ENCODE measurements at places on chromosomes 16 and 17.

GRCh38 chr17:78159575-78160158 is 8.7 kb upstream of the SYNGR2 start:
- no peak for DNase-seq

DNA sequence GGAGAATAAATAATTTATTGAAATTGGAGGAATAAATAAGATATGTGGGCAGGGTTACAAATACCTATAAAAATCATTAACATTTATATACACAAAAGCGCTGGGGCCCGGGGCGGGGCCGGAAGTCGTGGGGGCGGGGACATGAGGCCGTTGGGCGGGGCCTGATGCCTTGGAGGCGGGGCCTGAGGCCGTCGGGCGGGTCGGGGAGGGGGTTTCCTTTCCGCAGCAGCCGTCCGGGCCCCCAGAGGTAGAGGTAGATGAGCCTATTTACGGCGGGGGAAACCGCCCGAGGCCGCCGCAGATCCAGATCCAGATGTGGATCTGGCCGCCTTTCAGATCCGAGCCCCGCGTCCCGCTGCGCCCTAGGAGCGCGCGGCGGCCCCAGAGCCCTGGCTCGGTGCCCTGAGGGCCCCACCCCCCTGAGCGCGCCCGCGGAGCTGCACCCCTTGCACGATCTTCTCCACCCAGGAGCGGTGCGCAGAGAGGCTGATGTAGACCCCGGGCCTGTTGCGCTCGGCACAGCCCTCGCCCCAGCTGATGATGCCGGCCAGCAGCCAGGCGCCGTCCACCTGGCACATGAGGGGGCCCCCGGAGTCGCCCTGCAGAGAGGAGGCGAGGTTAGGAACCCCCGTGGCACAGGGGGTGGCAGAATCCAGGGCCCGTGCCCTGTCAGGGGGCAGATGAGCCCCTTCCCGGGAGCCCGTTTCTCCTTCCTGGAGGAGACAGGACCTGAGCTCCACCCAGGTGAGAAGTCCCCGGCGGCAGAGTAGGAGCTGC is 5.1 kb downstream of the PRSS22 start:
- no peak for DNase-seq

- no peak for DNase-seq
Measured at GRCh38 chr17:42751628-42752027, 6.8 kb upstream of the EZH1 start.

GRCh38 chr17:83089328-83090132 is 10.1 kb downstream of the METRNL start:
- DNase-seq, result no peak

DNA sequence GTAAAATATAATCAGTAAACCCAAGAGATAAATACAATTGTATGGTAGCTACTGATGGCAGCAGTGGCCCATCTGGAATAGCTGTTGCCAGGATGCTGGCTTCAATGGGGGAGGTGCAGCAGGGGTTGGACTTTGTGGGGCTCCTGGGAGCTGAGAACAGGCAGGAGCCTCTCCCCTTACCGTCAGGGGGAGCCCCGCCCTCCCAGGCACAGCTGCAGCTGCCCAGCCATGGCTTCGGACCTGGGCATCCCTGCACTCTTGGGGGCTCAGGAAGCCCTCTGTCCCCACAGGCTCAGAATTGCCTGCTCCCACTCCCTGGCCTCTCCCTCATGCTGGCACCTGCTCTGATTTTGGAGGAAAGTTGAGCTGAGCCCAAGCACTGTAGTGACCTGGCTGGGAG is 741.1 kb downstream of the CDH11 start:
- DNase-seq, result no peak

DNA sequence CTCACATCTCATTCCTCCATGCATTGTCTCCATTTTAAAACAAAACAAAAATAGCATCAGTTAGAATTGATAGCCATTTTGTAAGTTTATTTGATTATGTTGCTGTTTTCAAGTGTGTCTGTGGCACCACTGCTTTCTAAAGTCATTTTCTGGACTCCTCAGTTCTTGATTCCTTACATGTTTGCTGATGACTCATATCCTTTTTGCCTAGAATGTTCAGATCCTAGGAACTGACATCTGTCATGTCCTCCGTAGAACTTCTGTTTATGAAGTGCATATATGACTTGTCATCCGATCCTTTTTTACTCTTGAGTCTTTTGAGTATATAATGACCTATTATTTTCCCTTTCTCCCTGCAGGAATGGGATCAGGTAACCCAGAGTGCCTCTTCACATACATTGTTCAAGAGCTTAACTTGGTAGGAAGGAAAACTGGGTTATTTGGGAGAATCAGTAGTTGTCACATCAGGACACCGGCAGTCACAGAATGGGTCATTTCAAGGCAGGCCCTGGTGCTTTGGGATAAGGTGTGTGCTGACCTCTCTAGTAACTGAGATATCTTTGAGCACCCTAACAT is 69.2 kb downstream of the MAP2K4 start:
- no peak for DNase-seq

DNA sequence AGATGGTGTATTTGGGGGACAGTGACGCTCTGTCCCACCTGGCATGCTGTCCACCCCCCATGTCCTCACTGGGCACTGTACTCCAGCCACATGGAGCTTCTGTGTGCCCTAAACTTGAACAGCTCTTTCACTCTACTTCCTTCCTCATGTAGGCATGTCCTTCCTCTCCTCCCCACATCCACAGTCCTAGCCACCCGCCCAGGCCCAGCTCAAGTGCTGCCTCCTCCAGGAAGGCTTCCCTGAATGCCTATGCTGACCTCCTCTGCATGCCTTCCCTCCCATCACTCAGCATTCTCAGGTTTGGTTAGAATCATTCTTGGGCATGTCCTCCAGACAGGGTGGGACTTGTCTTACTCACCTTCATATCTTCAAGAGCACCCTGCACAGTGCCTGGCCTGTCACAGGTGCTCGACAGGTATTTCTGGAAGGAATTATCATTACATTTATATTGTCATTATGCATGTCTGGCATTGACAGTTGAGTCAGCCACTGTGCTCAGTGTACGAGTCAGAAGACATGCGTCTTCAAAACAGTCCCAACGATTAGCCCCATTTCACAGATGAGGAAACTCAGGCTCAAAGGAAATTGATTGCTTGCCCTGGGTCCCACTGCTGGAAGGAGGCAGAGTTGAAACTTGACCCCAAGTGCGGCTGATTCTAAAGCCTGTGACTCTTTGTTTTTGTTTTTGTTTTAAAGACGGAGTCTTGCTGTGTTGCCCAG is 42.1 kb upstream of the TOB1 start:
- no peak for DNase-seq

DNA sequence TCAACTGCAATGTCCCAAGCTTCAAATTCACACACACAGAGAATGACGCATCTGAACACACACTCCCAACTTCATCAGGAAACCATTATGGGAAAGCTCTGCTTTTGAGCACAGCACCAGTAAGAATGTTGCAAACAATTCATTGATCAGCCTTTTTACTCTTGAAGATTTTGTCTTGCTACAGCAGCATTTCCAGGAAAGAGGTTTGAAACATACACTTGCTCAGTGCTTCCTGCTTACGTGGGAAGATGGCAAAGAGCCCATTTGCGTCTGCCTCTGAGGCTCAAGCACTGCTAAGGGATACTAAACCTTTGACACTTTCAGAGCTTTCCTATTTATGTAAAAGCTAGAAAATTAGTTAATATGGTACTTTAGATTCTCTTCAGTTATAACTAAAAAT is 77.2 kb upstream of the MON1B start:
- no peak for DNase-seq

GRCh38 chr16:8958344-8959167 is 5.2 kb downstream of the USP7 start:
- no peak for DNase-seq

- DNase-seq, result peak; percentile 72
Measured at GRCh38 chr16:57994778-57995177, 5.7 kb downstream of the ZNF319 start.

GRCh38 chr17:77233635-77234334 is 93.0 kb downstream of the SEC14L1 start:
- peak; percentile 14 for DNase-seq

DNA sequence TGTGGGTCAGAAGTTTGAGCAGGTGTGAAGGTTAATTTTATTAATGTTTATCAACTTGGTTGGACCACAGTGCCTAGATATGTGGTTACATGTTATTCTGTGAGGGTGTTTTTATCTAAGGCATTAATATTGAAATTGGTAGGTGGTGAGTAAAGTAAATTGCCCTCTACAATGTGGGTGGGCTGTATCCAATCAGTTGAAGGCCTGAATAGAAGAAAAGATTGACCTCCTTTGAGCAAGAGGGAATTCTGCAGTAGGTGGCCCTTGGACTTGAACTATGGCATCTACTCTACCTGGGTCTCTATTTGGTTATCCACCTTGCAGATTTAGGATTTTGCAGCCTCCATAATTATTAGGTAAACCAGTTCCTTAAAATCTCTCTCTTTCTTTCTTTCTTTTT is 356.8 kb upstream of the EEF2KMT start:
- no peak for DNase-seq

DNA sequence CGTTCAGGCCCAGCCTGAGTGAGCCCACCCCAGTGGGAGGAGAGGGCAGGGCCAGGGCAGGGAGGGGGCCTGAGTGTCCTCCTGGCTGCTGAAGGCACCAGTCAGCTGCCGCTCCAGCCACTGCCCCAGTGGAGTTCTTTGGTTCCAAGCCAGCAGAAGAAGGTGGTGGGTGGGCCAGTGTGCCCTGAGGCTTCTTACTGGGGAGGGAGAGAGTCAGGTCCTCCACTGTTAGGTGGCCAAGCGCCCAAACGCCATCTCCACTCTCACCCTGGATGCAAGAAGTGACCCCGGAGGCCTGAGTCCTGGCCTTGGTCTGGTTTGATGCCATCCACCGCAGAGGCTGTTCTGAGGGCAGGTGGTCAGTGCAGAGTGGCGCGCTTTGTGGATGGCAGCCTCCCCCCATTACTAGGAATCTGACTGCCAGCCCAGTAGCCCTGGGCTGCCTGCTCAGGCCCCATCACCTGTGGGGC is 2.2 kb downstream of the RNF213 start:
- no peak for DNase-seq

DNA sequence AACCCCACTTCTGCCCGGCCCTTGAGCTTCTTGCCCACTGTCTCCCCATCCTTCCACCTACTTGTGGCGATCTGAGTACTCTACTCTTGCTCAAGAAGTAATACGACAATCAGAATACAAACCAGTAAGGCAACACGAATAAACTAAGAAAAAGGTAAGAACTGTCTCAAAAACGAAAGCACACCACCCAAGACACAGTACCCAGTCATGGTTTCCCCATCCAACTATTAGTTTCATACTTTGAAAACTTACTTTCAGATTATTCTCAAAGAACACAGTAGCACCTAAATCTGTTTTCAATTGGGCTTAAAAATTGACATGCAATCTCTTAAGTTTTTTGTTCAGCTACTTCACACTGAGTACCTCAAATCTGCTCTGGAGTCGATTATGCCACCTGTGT is 13.9 kb downstream of the GINS2 start:
- no peak for DNase-seq

DNA sequence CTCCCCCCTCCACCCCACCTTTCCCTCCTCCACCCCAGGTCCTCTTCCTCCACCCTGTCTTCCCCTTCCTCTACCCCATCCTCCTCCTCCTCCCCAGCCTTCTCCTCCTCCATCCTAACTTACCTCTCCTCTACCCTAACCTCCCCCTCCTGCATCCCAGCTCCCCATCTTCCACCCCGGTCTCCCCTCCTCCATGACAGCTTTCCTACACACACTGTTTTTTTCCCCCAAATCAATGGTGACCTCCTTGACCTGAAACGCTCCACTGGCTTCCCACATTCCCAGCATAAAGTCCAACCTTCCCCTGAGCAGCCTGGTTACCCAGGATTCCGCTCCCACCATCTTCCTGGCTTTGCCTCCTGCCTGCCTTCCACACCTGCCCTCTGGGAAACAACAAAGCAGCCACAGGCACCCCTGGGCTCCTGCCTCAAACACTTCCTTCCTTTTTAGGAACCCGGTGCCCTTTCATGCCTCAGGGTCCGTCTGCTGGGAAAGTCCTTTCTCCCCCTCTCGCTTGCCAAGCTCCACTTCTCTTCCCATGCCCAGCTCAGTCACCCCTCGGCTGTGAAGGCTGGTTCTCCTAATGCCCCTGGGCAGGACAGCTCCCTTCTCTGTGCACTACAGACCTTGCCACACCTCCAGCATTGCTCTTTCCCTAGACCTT is 2.1 kb downstream of the RGS9 start:
- DNase-seq, result no peak

- no peak for DNase-seq
Measured at GRCh38 chr16:8645141-8645521, 23.6 kb downstream of the METTL22 start.

DNA sequence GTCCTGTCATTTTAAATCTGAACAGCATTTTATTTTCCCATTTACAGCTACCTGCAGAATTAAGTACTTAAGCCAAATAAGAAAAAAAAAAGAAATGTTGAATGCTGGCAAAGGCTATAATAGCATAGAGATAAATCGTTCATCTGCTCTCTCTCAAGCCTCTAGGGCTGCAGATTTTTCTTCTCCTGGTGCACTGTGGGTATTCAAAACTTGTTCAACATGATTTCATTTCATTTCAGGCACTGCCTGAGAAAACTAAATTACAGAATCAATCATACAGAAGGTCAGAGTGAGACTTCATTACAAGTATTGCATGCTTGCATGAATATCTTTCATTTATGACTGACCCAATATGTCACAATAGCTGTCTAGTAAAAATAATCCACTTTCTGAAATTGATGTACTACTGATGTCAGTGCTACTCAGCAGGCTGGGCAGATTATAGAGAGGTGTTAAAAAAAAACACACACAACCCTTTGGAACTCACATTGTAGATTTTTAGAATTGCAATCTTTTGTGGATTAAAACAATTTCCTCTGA is 86.2 kb downstream of the TOX3 start:
- no peak for DNase-seq

- no peak for DNase-seq
Measured at GRCh38 chr17:74190154-74190553, 13.3 kb upstream of the RPL38 start.

DNA sequence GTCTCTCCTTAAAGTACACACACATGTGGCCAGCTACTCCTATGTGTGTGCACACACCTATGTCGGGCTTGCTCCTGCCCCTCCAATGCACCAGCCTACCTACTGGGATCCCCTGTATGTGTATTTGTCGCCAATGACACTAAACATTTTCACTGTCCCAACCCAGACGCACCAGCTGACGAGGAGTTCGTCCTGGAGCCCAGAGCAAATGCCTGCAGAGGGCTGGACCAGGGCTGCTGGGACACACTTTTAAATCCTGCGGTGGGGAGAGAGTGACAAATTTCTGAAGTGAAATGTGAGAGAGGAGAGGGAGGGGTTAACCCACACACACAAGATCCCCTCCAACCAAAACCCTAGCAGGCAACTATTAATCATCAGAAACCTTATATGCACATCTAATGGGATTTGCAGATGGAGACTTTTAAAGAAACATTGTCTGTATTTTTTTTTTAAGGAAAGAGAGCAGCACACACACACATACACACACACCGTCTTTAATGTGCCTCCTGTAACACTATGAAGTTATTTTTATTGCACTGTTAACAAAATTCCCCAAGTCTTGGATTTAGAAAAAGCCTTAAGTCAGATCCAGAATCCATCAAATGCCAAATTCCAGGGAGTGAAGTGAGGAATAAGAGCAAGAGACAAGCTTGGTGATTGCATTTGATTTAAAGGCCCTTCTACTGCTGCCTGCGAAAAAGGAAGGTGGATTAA is at the start of gene MEOX1:
TSS of gene MEOX1 (minus strand) at position 224 of the 714 bp plus-strand sequence. CDS start 388 bp downstream, outside the sequence.
- DNase-seq, result peak; percentile 20

GRCh38 chr17:3870871-3871306 is 22.0 kb downstream of the CAMKK1 start:
- no peak for DNase-seq

GRCh38 chr16:30370456-30371247 is at the start of gene TBC1D10B:
Gene TBC1D10B, minus strand, starts transcription at chr16:30370494. Its CDS starts 311 bp downstream, at chr16:30370183.
- peak; percentile 88 for DNase-seq
